AG09319 (cell line): ENCODE measurements at places on chromosomes 11 and 22.
A peak's percentile ranks its signal among the peaks of the same experiment; 100 is the strongest.

GRCh38 chr11:7454854-7455253, 30.5 kb upstream of the OLFML1 start:
- no peak for DNase-seq

- DNase-seq: no peak
Observed at GRCh38 chr11:2301631-2302305, at the start of the genes C11orf21 and TSPAN32. C11orf21 (minus strand) TSS chr11:2301918; CDS start chr11:2301808, 110 bp downstream. TSPAN32 (plus strand) TSS chr11:2302013; CDS start chr11:2302150, 137 bp downstream.

- DNase-seq: no peak
Observed at GRCh38 chr11:123523539-123523938, 93.5 kb downstream of the GRAMD1B start.

- DNase-seq: no peak
Observed at GRCh38 chr11:18657673-18658072, 23.5 kb upstream of the SPTY2D1 start.

GRCh38 chr11:65912845-65913244, 6.0 kb downstream of the C11orf68 start:
- DNase-seq: peak; percentile 56

DNA sequence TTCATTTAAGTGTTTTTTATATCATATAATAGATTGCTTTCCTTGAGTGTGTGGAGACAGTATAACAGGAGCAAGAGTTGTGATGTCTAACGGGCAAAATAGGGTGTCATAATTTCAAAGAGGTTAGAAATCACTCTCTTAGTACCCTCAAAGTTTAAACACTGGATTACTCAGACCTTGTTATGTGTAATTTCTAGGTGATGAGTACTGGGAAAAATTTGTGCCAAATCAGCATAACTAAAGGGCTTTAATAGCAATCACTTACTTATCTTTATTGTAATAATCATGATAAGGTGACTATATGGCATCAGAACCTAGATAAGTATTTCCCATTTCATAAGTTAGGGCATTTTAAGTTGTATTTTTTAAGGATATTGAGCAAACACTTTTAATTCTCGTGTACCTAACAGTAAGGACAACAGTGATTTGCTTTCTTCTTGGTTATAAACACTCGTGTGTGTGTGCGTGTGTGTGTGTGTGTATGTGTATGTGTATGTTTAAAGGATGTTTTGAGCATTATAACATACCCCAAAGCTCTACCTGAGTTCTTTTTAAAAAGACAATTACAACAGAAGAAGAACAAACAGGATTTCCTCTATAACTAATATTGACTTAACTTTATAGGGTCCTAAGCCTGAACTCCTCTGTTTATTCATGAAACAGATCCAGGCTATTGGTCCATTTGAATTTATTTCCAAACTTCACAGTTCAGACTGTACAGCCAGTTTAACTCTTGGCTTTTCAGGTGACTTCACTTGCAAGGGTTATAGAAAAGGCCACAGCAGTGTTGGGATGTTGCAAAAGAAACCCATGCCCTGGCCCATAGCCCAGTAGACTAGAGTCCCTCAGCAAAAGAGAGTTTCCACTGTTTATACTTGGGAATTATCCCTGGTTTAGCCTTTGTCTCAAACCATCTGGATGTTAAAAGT, 23.7 kb upstream of the PDE3B start:
- peak; percentile 24 for DNase-seq

DNA sequence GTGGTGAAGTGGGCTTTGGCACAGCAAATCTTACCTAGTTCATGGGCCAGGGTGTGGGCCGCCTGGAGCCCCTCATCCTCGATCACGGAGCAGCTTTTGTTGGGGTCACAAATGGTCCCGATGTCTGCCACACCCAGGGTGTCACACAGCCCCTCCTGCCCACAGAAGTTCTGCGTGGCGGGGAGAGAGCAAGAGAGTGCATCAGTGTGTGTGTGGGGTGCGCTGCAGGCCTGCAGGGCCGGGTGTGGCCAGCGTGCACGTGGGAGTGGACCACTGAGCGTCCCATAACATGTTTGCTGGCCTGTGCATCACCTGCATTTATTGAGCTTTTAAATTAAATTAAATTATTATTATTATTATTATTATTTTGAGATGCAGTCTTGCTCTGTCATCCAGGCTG, 11.5 kb downstream of the ADAMTS8 start:
- DNase-seq: no peak

DNA sequence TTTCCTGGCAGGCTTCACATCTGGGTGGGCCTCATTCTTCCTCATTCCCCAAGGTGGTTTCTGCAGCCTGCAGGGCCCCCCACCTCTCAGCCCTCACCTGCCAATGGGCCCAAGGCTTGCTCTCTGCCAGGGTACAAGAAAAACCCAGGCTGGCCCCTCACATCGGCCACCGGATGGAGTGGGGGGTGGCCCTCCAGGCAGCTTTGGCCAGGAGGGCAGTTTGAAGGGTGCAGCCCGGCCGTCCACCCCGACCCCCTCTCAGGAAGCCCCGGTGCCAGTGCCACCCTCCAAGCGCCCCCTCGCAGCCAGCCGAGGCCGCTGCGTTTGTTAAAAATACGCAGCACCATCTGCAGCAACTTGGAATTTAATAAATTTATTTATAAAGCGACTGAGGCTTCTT, 196.7 kb downstream of the CTTN start:
- no peak for DNase-seq
